ENCODE measurements at places on chromosomes 7 and 10. TPM values are rescaled to one million over a fixed set of nuclear protein-coding genes. Genes with fewer than 3 reads are reported as not detected.

GRCh38 chr7:73716318-73716890, 3.1 kb downstream of the STX1A start:
- DNase-seq = no peak

GRCh38 chr7:27299861-27300260, 57.3 kb downstream of the EVX1 start:
- DNase-seq = no peak

DNA sequence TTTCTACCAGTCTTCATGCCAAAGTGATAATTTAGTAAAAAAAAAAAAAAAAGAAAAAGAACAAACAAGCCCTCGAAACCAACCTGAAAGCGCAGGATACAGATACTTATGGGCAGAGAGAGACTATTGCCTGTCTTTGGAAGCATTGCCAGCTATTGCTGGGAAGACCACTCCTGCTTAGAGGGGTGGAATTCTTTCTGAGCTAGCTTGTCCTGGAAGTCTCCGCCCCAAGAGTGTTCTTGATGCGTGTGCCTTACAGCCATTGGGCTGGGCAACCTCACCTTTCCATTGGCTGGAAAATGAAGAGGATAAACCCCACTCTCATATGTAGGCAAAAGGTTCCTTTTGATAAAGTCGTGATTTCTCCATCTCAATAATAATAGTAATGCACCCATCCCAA, 19.9 kb upstream of the INSYN2A start:
- DNase-seq = no peak

- DNase-seq = no peak
Observed at GRCh38 chr10:6082496-6083395, 6.1 kb upstream of the RBM17 start.

DNA sequence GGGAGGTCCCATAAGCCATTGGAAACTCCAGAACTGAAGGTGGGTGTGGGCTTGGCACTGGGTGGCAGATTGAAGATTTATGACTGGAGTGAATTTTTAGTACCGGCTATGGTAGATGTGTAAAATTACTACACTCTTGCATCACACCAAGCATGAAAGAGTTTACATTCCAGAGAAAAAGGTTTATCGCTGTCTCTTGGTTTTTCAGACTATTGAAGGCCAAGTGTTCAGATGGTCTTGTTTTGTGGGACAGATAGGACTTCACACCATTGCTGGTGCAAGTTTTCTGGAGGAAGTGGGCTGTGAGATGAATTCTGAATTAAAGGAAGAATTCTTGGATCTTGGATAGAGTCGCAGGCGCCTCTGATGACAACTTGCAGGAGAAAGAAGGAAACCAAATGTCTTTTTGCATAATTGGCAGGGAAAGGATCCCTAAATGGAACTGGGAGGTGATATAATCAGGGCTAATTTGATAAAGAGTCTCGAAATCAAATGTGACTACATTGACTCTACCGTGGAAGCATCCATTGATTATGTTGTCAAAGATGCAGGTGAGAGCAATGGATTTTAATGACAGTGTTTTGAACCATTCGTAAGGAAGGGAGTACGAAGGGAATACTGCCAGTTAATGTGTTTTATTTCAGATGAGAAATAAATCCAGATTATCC, 14.2 kb upstream of the NMT2 start:
- DNase-seq = no peak

- DNase-seq = peak; percentile 90
Observed at GRCh38 chr10:32982911-32983909, 25.2 kb upstream of the ITGB1 start.

DNA sequence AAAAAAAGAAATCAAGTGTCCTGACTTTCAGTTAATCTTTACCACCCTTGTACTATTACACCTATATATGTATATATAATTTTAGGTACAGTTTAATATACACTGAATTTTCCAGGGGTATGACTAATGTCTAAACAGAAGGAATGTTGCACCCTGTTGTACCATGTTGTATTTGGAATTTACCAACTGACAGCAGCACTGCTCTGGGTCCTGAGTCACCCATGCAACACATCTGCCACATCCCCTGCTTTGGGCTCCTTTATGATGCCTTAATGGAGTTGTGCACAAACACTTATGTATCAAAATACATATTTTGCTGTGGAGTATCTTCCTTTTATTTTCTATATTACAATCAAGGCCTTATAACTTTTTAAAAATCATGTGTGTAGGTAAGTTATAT, 21.2 kb downstream of the YAE1 start:
- peak; percentile 13 for DNase-seq

ZNF862 gene
- total RNA-seq = 4.5 TPM

ZNF365 gene
- 0.89 TPM for total RNA-seq

PDZD7 gene
- total RNA-seq = 1.4 TPM

ZNF655 gene
- 23.1 TPM for total RNA-seq

CHST15 gene
- total RNA-seq = 9.8 TPM

ADGRA1 gene
- total RNA-seq = not detected
